ENCODE measurements at places on chromosomes 1 and 21. TPM values are rescaled to one million over a fixed set of nuclear protein-coding genes. Genes with fewer than 3 reads are reported as not detected.

The MRPL9 gene
- 68.3 TPM for total RNA-seq

The TCHHL1 gene
- total RNA-seq: not detected

The TNNI3K gene
- not detected for total RNA-seq

The RGS13 gene
- total RNA-seq: not detected

The LINGO4 gene
- total RNA-seq: not detected

The C1orf116 gene
- 6.9 TPM for total RNA-seq

The HES4 gene
- 50.2 TPM for total RNA-seq

The RNU1-3 gene
- total RNA-seq: 9.0 TPM

The BRINP2 gene
- 0.32 TPM for total RNA-seq

The HTR6 gene
- 0.18 TPM for total RNA-seq

The CFAP107 gene
- not detected for total RNA-seq

The GJB3 gene
- total RNA-seq: 14.5 TPM

The MCOLN3 gene
- total RNA-seq: 3.9 TPM

The RBM8A gene
- total RNA-seq: 222 TPM

The RRAGC gene
- total RNA-seq: 31.1 TPM

The SLC6A17 gene
- total RNA-seq: 4.7 TPM

The VHLL gene
- not detected for total RNA-seq

The KCNH1 gene
- 2.1 TPM for total RNA-seq

The TNFRSF25 gene
- total RNA-seq: 3.2 TPM

The UBXN11 gene
- total RNA-seq: 15.4 TPM

The LAMB3 gene
- 18.6 TPM for total RNA-seq

The C1orf210 gene
- total RNA-seq: not detected

The CDA gene
- total RNA-seq: 32.9 TPM

The CHIA gene
- not detected for total RNA-seq

The SESN2 gene
- 8.3 TPM for total RNA-seq

The GRIK1 gene
- total RNA-seq: not detected

The LMOD1 gene
- total RNA-seq: not detected

The SV2A gene
- total RNA-seq: 0.09 TPM

The ZNF593OS gene
- 0.25 TPM for total RNA-seq

The CLDN17 gene
- not detected for total RNA-seq

The PLA2G2C gene
- not detected for total RNA-seq

The SLC2A5 gene
- total RNA-seq: 0.50 TPM

The C1orf141 gene
- total RNA-seq: not detected

The LIN28A gene
- total RNA-seq: not detected

The CRYAA gene
- total RNA-seq: not detected

The DRAXIN gene
- total RNA-seq: 0.03 TPM

The OLFM3 gene
- total RNA-seq: not detected

The MAN1A2 gene
- 10.9 TPM for total RNA-seq

The ERICH3 gene
- not detected for total RNA-seq

The IFI44L gene
- not detected for total RNA-seq

The ATP6V1G3 gene
- not detected for total RNA-seq

The ANGPTL7 gene
- not detected for total RNA-seq

The TSPAN2 gene
- total RNA-seq: 1.1 TPM

The PLEKHN1 gene
- 5.2 TPM for total RNA-seq

The FAM229A gene
- total RNA-seq: 2.9 TPM

The CYP2J2 gene
- total RNA-seq: not detected

The ATP1A2 gene
- total RNA-seq: 0.15 TPM

The HSD3B1 gene
- not detected for total RNA-seq

The RGS8 gene
- not detected for total RNA-seq

The OR2M3 gene
- not detected for total RNA-seq
